Muscle of leg (tissue), 16 donors: ENCODE measurements at places on chromosomes 13 and 19.

DNA sequence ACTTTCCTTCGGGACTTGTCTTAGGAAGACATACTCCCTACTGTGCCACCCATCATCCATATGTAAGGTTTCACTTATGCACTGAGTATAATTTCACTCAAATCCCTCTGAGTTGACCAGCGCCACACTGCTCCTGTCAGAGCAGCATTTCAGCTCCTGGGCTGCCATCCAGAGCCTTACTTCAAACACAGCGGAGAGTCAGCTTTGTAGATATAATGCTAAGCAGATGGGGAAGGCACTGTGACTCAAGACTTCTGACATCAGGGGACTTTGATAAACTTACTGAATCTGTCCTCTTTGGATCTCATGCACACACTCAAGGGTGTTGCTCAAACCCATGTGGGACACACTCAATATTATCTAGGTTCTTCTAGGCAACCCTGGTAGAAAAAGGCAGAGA lies 34.9 kb downstream of the DOCK9 start:
- DNase-seq = peak; percentile 49

- DNase-seq = no peak
Measured at GRCh38 chr13:74093691-74094090, 40.5 kb downstream of the KLF12 start.

- DNase-seq = no peak
Measured at GRCh38 chr13:33543089-33543459, 257.5 kb upstream of the STARD13 start.

DNA sequence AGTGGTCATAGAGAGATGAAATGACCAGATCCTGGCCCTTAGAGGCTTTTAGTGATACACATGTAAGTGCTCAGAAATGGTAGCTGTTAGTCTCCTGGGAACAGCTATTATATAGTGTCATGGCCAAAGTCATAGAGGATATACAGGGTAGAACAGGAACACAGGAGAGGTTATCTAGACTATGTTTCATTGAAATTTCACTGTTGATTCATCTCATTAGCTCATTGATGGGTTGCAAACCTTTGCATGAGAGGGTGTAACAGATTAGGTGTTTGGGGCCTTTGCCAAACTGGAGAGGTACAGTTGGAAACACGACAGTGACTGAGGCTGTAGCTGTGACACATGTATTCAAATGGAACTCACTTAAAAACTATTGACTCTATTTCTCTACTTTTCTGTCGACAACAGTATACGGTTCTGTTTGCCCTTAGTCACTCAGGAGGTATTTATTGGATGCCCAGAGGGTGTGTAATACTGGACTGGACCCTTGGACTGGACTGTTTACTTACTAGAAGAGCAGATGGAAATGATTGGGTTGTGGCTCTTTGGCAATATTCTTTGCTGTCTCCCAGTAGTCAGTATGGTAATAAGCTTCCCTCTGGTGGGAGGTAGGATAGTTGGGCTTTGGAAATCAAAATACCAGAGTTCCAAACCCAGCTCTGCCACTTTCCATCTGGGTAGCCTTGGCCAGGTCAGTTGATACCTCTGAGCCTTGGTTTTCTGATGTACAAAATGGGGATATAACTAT lies 29.8 kb downstream of the ARHGAP35 start:
- DNase-seq = no peak

DNA sequence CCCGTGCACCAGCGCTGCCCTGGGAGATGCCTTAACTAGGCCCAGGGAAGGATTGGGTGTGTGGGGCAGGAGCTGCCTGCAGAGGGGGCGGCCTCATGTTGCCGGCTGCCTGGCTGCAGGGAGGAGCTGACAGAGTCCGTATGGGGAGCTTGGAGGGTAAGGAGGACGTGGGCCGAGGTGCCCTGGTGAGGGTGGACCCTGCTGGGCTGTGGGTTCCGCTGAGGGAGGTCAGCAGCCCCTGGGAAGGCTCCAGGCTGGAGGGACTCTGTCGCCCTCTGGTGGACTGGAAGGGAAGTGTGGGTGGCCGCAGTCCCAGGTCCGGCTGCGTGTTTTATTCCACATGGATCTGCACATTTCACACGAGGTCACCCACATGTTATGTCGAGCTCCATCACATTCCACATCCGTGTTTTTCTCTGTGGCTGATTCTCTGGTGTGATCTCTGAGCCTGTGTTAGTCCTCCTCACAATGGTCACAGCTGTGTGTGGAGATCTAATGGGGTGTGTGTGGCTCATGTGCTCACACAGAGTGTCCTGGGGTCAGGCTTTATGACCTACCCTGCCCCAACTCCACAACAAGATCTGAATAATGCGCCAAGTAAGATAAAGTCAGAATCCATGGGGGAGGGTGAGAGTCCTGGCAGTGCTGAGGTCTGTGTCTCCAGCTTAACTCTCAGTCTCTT lies 1.8 kb upstream of the CEACAM8 start:
- DNase-seq = peak; percentile 4

DNA sequence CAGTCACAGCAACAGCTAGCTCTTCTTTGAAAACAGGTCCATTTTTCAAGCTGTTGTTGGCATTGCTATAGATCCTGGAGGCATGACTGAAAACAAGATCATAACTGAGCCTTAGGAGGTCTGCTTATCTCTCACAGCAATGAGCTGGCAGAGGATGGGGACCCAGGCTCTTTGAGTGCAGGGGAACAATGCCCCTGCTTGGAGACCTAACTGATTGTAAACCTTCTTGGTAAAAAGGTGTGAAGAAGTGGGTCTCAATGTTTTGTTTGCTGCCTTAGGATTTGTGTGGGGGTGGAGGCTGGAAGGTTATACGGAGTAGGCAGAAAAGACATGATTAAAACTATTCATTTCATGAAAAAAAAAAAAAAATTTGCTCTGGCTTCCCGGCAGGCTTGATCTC lies 94.6 kb downstream of the EFNB2 start:
- DNase-seq = no peak

GRCh38 chr13:63367522-63368198 lies 1952.0 kb upstream of the PCDH20 start:
- no peak for DNase-seq

GRCh38 chr19:41427647-41428480 lies 690 bp upstream of the B3GNT8 start:
- DNase-seq = peak; percentile 36

DNA sequence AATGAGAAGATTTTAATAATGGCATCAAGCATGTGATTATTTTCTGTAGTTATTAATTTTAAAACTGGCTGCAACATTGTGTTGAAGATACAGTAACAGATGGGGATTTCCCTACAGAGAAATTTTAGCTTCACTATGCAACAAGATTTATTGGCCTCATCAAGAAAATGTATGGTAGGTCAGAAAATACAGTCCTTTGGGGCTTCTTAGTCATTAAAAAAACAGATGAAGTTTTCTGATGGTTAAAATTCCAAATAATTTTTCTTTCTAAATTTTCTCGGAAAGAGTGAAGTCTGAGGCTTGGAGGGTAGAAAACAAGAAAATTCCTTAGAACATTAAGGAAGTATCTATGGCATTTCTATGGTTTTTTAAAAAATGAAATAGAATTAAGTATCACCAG lies 1790.8 kb upstream of the PCDH20 start:
- DNase-seq = peak; percentile 44

DNA sequence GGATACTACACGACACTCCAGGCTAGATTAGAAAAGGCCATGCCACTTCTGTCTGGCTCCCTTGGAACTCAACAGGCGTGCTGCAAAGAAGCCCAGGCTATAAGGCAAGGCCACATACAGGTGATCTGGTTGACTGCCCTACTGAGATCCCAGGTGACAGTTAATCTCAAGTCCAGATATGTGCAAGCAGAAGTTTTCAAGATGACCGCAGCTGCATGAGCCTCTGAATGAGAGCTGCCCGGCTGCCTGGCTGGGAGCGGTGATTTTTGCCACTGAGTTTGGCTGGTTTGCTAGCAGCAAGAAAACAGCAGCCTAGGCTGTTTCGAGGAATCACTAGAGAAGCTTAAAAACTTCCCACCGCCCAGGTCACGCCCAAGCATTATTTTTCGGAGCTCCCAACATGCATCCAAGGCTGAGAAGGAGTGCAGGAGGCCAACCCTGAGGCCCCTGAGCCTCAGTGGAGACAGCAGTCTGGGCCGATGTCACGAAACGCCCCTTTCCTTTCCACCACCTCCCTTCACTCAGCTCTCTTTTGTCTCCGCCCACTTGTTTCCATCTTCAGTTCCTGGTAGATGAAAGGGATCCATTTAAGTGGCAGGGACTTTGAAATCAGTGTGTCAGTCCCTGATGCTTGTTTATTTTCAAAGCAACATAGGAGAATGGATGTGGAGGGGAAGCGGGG lies 14.0 kb upstream of the URI1 start:
- peak; percentile 40 for DNase-seq

DNA sequence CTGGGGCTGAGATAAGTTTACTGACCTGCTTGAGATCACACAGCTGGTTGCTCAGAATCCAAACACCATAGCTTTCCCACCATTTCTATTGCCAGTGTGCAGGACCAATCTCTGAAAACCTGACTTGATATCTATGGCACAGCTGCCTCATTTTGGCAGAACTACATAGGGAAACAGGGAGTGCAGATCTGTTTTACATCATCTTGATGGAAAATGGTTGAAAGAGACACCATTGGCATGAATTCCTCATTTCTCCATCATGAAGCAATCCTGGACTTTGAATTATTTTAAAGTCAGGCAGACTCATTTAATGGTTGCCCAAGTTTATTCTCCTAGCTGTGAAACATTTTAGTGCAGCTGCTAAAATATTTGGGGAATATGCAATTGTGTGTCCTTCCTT lies 1628.2 kb upstream of the SLC10A2 start:
- DNase-seq = peak; percentile 67

DNA sequence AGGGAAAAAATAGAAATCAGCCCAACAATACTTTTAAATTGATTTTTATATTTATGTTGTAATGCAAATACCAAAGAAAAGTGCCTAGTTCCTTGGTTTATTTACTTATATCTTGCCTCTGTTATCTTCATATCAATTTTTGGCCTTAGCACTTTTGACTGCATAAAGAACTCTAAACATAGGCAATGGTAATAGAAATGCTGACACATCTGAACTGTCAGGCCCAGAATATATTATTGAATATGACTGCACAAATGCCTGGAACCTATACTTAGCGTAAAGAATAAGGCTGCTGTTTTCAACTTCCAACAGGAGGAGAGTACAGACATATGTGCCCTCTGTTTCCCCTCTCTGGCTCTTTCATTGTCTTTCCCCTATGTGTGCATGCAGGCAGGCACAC lies 91.1 kb downstream of the DNAJC15 start:
- DNase-seq = no peak

DNA sequence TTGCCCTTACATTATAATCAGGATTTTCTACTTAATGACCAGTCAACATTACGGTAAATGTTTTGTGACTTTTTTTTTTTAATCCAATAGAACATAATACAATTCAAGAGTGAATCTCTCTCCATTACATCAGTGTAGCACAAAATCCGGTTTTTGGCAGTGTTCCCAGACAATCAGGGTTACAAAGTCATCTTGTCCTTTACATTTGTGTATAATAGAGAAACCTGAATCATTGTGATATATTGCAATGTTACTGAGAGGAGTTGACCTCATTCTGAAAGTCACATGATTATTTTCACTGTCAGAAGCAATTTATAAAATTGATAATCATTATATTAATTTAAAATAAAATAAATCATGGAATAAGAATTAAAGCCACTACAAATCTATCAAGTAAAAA lies 1346.0 kb upstream of the SPRY2 start:
- DNase-seq = peak; percentile 74

GRCh38 chr13:28313579-28313978 lies 175.2 kb downstream of the PAN3 start:
- DNase-seq = no peak

- DNase-seq = peak; percentile 12
Measured at GRCh38 chr13:75513271-75513670, 24.4 kb downstream of the COMMD6 start.
